ENCODE measurements at places on chromosomes 5 and 9.

GRCh38 chr9:16709924-16710323 lies 160.5 kb downstream of the BNC2 start:
- DNase-seq: no peak

DNA sequence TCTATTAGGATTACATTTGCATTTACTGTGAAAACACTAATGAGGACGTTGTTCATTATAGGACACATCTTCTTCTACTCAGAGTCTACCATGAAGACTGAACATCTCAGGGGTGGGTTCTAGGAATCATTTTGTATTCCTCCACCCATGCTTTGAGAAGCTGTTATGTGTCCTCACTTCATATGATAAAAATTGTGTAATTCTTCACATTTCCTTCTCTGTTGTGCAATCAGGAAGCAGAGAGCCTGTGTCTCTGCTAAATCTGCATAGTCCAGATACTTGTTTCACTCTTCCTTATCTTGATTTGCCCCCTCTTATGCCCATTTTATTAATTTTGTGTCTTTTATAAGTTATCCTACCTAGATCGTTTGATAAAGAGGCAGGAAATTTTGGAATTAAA lies 97.8 kb upstream of the IQGAP2 start:
- DNase-seq: no peak

GRCh38 chr9:89418882-89419640 lies 78.9 kb downstream of the SEMA4D start:
- no peak for DNase-seq

- no peak for DNase-seq
Measured at GRCh38 chr5:91070761-91071550, 312.2 kb downstream of the ARRDC3 start.

GRCh38 chr9:16687678-16688369 lies 182.6 kb downstream of the BNC2 start:
- no peak for DNase-seq

- DNase-seq: no peak
Measured at GRCh38 chr5:143085319-143085917, 315.2 kb downstream of the ARHGAP26 start.

DNA sequence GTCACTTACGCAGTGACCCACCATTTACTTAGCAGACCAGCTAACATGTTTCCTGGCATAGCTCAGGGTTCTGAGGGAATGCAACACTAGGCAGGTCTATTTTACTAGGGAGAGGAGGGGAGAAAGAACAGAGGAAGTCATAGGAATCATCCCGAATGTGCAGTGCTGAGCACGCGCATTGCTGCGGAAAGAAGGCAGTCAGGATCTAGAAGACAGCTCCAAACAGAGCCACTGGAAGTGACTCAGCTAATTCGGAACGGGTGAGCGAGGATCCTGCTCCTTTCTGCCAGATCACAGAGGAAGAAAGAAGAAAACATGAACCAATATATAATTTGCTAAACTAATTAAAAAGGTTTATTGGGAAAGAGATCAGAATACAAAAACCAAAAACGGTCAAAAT lies 339.8 kb downstream of the EFNA5 start:
- no peak for DNase-seq

DNA sequence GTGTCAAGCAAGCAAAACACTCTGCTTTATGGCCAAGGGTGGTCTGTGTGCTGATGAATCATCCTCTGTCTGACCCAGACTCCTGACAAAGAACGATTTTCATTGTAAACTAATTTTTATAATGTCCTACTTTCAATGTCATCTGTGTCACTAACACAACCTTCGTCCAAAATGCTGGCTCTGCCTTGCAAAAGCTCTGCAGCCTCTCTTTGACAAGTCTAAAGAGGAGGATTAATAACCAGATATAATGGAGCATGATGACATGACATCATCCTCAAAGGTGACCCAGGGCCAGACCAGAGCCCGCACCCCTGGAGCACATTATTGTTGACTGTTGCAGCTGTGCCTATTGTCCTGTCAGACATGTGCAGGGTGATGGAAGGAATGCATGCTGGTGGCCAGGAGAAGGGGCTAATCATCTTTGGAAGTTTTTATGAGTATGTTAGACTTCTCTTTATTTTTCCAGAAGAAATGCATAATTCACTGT lies 589.4 kb downstream of the NR2F1-AS1 start:
- no peak for DNase-seq

- no peak for DNase-seq
Measured at GRCh38 chr9:129880654-129881546, 45.6 kb downstream of the USP20 start.

DNA sequence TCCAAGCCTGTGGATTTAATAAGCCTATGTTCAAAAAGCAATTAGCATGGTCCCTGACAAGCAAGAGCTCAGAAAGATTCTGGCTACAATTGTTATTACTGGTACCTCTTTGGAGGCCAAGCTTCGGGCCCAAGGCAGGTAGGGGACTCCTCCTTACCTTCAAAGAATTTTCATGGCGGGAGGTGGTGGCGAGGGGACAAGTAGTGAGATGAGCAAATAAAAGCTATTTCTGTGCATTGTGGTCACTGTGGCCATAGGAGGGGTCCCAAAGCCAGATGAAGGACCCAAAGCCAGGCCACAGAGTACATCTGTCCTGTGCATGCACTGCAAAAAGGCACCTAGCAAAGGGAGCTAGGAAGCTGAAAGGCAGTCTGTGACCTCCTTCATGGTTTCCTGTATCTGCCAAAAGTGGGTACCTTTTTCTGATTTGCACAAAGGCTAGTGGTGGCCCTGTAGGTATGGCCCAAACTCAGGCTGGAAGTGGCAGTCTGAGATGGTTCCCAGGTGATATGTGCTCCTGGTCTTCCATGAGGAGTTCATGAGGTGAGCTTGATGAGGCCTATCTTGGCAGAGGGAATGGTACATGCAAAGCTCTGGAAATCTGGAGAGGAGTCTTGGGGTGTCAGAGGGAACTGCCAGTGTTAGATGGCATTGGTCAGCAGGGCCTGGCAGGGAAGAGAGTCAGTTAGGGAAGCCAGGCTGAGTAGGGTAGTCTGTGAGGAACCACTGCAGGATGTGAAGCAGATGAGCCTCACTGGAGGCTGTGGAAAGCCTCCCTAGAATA lies 3.3 kb upstream of the CXXC5 start:
- DNase-seq: no peak

DNA sequence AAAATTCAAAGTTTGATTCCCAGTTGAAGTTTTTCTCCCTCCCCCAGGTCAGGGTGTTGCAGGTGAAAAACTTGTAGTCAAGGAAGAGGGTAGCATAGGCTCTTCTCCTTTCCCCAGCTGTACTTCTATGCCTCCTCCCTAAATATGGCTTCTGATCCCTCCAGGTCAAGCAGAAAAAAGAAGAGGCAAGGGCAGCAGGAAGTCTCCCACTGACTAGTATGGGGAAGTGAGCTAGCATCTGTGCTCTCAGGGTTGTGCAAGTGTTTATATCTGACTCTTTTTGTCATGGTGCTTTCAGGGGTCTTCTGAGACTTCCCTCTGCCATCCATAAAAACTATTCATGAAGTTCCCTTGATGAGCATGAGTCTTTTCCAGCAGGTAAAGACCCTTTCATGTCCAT lies 76.0 kb downstream of the ATPSCKMT start:
- DNase-seq: no peak

DNA sequence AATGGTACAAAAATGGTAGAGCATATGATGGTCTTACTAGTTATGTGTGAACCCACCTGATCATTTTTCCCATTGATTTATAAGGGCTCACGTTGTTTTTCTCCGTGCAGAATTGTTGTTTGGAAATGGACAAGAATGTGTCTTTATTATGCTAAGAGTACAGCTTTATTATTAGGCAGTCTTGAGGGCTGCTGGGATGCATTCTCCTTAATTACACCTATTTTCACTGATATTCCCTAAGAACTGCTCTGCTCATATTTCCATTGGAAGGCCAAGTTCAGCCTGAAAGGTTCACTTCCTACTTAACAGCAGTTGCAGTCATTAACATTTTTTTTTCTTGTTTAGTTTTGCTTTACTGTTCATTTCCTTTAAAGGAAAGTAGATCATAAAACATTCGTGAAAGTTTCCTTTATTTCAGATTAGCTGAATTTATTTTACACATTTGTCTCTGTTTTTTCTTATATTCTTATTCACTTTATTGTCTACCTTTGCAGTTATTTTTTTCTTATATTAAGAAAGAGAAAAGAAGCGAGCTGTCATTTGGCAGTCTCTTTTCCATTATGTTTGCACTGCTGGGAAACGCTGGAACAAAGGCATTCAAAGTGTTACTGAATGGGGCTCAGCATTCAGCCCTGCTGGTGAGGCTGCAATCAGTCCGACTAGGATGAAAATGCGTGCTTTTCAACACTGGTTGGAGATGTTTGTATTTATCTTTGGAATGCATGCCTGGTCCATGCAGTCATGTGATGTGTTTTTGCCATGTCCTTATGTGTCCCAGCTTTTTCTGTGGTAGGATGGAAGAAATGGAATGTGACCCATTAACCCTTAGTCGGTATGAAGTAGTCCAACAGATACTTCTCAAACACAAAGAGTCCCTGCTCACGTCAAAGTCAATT lies 602.7 kb upstream of the ZNF608 start:
- DNase-seq: no peak

DNA sequence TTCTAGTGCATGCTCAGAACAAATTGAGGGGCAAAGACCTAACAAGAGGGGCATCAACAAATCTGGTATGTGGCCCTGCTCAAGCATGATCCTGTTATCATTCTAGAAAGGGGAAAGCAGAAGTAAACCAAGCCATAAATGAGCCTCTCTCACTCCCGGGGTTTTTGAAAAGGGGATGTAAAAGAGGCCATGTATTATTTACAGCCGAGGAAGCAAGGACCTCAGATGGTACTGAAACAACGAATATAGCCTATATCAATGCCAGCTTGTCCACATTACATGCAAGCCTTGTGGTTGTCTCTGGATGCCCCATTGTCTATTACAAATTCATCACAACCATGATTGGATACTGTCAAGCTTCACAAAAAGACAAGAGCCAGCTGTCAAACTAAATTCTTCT lies 211.3 kb downstream of the DCP2 start:
- no peak for DNase-seq

GRCh38 chr9:111237447-111237846 lies 92.6 kb downstream of the OR2K2 start:
- DNase-seq: no peak

DNA sequence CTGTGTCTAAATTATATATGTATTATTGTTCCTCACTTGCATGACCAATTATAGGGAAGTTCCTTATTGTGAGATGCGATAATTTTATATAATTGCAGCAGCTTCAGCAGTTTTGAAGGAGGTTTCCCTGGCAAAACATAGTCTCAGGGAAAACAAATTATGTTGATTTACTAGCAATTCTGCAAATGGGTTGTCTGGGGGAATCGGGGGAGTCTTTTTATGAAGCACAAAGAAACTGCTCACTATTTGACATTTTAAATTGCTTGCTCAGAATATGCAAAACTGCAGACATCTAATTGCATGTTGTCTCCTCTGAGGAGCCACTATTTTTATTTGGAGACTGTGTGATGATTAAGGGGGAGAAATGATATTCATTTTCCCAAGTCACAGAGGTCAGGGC lies 361.6 kb downstream of the YTHDC2 start:
- no peak for DNase-seq

DNA sequence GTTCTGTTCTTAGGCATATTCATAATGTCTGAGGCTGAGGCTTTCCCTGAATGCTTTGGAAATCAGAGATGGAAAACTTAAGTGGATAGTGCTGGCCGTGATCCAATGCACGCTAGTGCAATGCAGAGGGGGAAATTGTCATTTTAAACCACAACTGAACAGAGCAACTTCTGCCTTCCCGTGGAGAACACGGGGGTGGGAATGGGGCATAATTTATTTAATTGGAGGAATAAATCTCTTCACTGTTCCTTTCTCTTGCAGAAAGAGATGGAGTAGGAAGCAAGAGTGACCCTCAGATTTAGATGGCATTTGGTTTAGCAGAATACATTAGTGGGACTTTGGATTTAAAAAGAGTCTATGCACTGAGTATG lies 22.9 kb upstream of the NREP start:
- DNase-seq: peak; percentile 8

- DNase-seq: no peak
Measured at GRCh38 chr5:71492817-71493615, 37.6 kb downstream of the BDP1 start.

Data from NCI-H187 (cell line).